ENCODE measurements at places on chromosomes 6 and 20. TPM values are rescaled to one million over a fixed set of nuclear protein-coding genes. Genes with fewer than 3 reads are reported as not detected.

EYS gene
- 1.4 TPM for total RNA-seq

CITED2 gene
- total RNA-seq, result 44.3 TPM

TENT5A gene
- 13.1 TPM for total RNA-seq

LY6G5C gene
- 2.5 TPM for total RNA-seq

SPATS1 gene
- total RNA-seq, result 1.2 TPM

SRPK1 gene
- total RNA-seq, result 87.7 TPM

TMC2 gene
- total RNA-seq, result 3.5 TPM

CFB gene
- 3.2 TPM for total RNA-seq

DYNLRB1 gene
- total RNA-seq, result 59.5 TPM

C6orf163 gene
- 6.2 TPM for total RNA-seq

CGA gene
- total RNA-seq, result not detected

BPI gene
- total RNA-seq, result 0.46 TPM

STMND1 gene
- total RNA-seq, result 0.92 TPM

CPXM1 gene
- 12.0 TPM for total RNA-seq

ADGRB3 gene
- 183 TPM for total RNA-seq

CRISP3 gene
- not detected for total RNA-seq

OPRM1 gene
- 56.7 TPM for total RNA-seq

PPP1R14C gene
- 35.5 TPM for total RNA-seq
